Lung microvascular endothelial cell (primary cell): ENCODE measurements at places on chromosomes 7 and 10. TPM values are rescaled to one million over a fixed set of nuclear protein-coding genes. Genes with fewer than 3 reads are reported as not detected.

- DNase-seq = no peak
These were observed 50.2 kb downstream of the NT5C3A start for GRCh38 chr7:33012364-33012763.

DNA sequence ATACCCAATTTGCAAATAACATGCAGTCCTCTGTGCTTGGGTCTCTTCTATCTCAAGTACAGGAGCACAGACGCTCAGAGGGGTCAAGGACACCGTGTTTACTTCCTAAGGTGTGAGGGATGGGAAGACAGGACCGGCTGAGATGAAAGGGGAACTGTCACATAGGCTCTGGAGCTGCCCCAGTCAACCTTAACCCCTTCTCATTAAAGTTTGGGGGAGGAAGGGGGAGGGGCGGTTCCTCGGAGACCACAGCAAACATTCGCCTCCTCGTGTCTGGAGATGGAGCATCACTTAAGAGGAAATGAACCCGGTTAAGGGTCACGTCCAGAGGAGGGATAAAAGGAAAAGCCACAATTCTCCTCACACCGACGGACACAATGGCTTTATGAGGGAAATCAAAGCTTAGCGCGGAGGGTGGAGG is 1.1 kb downstream of the SH3PXD2A start:
- no peak for DNase-seq

GRCh38 chr7:134616611-134617010 is 30.0 kb upstream of the BPGM start:
- no peak for DNase-seq

- no peak for DNase-seq
These were observed 577.3 kb upstream of the GALNT17 start for GRCh38 chr7:70554646-70555045.

DNA sequence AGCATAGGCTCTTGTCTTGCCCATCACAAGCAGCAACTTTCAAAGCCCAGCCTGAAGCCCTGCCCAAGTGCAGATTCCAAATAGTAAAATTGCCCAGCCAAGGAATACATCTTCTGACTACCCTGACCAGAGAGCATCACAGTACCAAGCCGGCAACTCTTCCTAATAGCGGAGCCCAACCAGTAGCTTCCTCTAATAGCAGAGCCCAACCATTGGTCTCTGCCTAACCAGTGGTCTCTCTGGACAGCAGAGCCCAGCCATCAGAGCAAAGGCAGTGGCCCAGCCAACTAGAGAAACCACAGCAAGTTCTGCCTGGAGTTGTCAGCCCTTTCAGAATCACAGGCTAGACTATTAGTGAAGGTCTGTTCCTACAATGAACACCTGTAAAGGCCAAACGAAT is 285.6 kb downstream of the HGF start:
- peak; percentile 92 for DNase-seq

DNA sequence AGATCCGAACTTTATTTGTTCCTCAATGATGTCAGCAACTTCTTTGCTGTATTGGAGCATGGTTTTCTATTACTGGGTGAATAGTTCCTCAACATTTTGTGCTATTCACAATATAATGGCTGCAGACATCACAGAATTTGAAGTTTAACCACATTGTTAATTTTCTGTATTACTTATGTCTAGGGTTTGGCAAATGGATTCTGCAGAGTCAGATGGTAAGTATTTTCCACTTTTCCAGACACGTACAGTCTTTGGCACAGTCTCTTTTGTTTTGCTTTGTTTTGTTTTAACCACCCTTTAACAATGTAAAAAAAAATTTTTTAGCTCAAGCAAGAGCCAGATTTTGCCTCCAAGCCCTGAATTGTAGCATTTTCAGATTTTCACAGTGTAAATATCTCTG is 36.8 kb upstream of the FOXK1 start:
- DNase-seq = no peak

- DNase-seq = no peak
These were observed 3.3 kb downstream of the CUX1 start for GRCh38 chr7:101820703-101821102.

DNA sequence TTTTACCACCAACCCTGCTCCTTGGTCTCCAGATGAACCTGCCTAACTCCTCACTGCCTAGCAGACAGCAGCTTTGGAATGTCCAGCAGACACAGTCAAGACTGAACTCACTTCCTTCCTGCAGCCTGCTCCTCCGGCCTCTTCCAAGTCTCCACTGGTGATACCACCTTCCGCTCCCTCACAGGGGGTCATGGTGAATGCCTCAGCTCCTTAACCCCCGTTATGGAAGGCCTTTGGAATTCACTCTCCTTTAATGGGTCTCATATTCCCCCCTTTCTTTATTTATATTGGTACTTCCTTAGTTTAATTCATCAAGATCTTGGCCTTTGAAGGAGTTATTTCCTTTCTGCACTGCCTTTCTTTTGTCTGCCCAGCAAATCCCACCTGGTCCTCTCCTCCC is 44.9 kb upstream of the ZNF32 start:
- DNase-seq = peak; percentile 94

GRCh38 chr10:129937351-129937751 is 26.7 kb downstream of the EBF3 start:
- no peak for DNase-seq

GRCh38 chr7:27183682-27184336 is 1.2 kb downstream of the HOXA11 start:
- no peak for DNase-seq

DNA sequence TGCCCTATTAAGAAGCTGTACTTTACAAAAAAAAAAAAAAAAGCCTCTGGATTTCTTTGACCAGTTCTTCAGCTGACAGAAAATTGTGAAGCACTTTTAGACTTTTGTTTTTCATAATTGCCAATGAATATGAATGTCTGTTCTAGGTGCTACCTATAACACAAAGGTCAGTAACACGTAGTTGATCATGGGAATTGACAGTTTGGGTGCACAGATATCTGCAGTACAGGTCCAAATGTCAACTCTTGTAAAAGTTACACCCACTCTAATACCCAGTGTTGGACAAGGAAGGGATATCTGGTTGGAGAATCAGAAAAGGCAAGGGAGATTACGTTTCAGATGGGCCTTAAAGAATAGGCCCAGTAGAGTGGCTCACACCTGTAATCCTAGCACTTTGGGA is 1.8 kb downstream of the REEP3 start:
- DNase-seq = no peak

DNA sequence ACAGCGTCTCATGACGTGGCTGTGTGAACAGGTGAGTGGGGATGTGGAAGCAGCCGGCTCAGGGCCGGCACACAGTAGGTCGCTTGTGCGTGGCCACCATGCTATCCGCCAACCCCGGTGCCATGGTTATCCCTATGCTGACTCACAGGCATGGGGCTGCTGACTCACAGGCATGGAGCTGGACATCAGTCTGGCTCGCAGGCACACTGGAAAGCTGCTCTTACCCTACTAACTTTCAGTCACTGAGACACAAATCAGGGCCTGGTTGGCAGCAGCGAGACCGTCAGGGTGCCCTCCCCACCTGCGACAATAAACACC is 341.9 kb downstream of the PTPRN2 start:
- DNase-seq = no peak

ASIC3 gene
- total RNA-seq = under 0.01 and 0.40 TPM in 2 replicates

CALML5 gene
- not detected in 2 replicates for total RNA-seq

NRG3 gene
- 5.2 and 10.7 TPM in 2 replicates for total RNA-seq

MRM2 gene
- 10.7 and 13.7 TPM in 2 replicates for total RNA-seq

OPALIN gene
- total RNA-seq = not detected in 2 replicates

THSD7A gene
- total RNA-seq = 16.1 and 17.4 TPM in 2 replicates

FOXP2 gene
- total RNA-seq = 1.1 and 13.7 TPM in 2 replicates
